ENCODE measurements at places on chromosomes 4 and X.

DNA sequence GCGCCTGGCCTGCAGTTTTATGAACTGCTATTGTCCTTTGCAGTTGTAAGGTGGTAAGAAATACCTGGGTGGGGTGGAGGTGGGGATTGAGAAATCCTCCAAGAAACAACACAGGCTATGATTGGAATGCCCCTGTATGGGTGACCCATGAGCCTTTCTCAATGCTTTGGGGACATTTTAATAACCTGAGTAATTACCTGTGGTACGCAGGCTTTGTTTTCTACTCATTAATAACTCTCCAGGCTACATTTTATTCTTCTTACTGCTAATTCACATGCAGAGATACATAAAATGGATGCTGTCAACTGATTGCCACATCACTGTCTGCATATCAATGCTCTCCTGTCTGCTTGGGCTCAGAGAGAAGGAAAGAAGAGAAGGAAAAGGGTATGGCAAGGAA is 41.8 kb downstream of the PHEX start:
- DNase-seq, result no peak

- no peak for DNase-seq
Measured at GRCh38 chrX:109848461-109849050, 115.5 kb upstream of the ACSL4 start.

- DNase-seq, result no peak
Measured at GRCh38 chr4:48337731-48338130, 3.6 kb upstream of the SLAIN2 start.

DNA sequence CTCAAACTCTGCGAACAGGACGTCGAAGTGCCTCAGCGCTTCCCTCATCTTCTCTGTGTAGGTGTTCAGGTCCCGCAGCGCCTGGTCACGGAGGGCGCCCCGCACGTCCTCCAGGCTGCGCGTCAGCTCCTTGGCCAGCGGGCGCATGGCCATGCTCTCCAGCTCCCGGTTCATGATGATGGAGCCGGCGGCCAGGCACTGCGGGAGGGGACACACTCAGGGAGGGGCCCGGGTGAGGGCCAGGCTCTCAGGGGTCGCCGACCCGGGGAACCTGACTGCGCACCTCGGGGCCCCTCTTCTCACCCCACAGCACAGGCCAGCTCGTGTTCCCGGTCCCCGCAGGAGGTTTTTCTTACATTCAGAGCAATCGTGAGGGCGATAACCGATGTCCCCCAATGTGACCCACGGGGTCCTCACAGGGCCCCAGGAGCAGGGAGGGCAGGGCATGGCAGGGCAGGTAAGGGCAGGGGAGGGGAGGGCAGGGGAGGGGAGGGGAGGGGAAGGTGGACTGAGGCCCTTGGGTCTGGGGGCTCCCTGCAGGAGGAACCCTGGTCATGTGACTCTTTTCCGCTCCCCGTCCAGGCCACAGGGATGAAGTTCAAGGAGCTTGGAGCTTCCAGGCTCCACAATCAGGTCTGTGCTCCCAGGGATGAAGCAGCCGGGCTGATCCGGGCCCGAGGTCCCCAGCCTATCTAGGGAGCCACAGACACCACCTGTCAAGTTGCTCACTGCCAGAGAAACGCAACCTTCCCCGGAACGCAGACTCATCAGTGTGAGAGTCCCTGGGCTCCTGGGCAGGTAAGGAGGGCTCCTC is 77.8 kb upstream of the MXD4 start:
- DNase-seq, result no peak

DNA sequence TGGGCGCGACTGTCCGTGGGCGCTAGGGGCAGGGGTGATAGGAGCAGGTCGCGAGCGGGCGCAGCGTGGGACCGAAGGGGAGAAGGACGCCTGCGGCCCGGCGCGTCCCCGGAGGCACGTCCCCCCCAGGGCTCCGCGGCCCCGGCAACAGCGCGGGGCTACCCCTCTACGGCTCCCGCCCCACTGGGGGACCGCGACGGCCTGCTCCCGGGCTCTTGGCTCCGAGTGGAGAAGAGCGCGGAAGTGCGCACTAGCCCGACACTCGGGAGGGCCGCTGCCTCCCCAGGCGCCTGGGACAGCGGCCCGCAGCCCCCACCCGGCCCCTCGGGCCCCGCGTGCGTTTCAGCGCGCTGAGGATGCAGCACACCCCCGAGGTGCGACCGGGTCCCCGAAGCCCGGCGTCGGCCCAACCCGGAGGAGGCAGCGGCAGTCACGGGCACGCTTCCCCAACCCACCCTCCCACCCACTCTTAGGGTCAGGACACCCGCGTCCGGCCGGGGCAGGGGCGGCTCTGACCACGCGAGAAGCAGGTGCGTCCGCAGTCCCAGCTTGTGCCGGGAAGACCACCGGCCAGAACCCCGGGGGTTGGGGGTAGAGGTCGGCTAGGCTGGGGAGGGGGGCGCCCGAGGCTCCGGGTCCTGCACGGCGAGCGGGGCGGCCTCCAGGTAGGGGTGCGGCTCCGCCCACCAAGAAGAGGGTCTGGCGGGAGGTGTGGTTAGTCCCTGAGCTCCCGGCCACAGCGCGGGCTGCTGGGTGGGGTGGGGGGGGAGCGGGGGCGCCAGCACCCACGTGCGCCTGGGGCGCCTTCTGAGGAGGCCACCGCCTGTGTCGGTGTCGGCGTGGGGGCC is 18.5 kb upstream of the NAT8L start:
- DNase-seq, result no peak

- DNase-seq, result no peak
Measured at GRCh38 chr4:38570647-38571276, 93.2 kb upstream of the KLF3 start.

GRCh38 chr4:99100876-99101275 is 12.3 kb upstream of the ADH5 start:
- no peak for DNase-seq
